ENCODE measurements at places on chromosomes 16 and 17.

DNA sequence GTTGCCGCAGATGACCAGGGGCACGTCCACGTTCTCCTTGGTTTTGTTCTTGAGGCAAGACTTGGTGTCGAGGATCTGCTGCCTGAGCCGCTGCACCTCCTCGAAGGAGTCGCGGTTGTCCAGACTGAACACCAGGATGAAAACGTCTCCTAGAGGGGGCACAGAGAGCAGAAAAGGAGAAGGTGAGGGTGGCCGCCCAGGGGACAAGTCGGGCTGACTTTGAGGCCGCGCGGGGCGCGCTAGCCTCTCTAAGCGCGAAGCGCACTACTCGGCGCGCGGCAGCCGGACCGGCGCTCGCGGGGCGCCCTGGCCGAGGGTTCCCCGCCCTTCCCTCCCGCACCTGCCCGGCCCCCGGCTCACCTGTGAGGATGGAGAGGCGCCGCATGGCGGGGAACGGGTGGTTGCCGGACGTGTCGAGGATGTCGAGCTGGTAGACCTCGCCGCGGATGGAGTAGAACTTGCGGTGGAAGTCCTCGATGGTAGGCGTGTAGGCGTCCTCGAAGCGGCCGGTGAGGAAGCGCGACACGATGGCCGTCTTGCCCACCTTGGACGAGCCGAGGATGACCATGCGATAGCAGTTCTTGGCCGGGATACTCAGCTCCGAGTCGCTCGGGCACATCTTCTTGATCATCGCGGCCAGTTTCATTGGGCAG, 533 bp downstream of the RASD1 start:
- no peaks in the 10 kb centered on the region for H3K36me3 ChIP-seq
- no peak overlapping the region for H3K27ac ChIP-seq
- peak; percentile 56 for DNase-seq
- H3K4me1 ChIP-seq, result peaks cover 3% of the 10 kb centered on the region

GRCh38 chr16:66275775-66276428, 90.6 kb upstream of the CDH5 start:
- H3K4me3 ChIP-seq, result no peak overlapping the region
- H3K27ac ChIP-seq, result no peak overlapping the region
- peaks cover 15% of the 10 kb centered on the region for H3K4me1 ChIP-seq
- H3K36me3 ChIP-seq, result no peaks in the 10 kb centered on the region

DNA sequence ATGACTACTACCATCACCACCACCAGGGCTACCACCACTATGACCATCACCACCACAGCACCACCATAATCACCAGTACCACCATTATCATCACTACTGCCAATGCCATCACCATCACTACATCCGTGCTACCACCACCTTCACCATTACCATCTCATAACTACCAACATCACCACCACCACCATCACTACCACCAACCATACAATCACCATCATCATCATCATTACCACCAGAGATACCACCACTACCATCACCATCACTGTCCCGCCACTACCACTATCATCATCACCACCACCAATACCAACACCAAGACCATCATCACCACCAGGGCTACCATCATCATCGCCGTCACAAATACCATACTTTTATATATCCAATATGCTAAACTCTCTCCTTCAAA, 369.6 kb upstream of the DYNLRB2 start:
- no peaks in the 10 kb centered on the region for H3K27me3 ChIP-seq
- H3K36me3 ChIP-seq, result no peaks in the 10 kb centered on the region
- no peak overlapping the region for H3K27ac ChIP-seq

DNA sequence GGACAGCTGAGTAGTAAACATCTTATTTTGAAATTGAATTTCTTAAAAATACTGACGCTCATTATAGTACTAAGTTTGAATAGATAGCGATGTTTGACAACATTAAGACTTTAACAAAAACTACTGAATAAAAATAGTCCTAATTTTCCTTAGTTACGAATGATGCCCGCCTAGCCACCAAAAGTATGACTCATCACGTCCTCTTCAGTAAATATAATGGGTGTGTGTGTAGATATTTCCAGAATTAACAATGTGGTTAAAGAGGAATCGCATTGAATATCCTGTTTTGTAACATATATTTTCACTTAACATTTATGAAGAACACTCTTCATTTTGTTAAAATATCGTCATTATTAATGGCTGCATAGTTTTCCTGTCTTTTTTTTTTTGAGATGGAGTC, 187.6 kb downstream of the MYO1D start:
- no peaks in the 10 kb centered on the region for H3K27me3 ChIP-seq
- no peak overlapping the region for H3K27ac ChIP-seq
- no peaks in the 10 kb centered on the region for H3K4me1 ChIP-seq
- DNase-seq, result no peak

GRCh38 chr17:30429155-30429554, 48.1 kb upstream of the GOSR1 start:
- H3K4me3 ChIP-seq, result 0 out of 2 replicates have a peak overlapping the region, but pooled peaks have one; percentile 5
- no peaks in the 10 kb centered on the region for H3K27me3 ChIP-seq
- peaks cover 8% of the 10 kb centered on the region for H3K36me3 ChIP-seq
- peaks cover 27% of the 10 kb centered on the region for H3K4me1 ChIP-seq
- DNase-seq, result peak; percentile 84

GRCh38 chr16:86016201-86016965, 117.4 kb downstream of the IRF8 start:
- no peaks in the 10 kb centered on the region for H3K4me1 ChIP-seq
- peaks cover 49% of the 10 kb centered on the region for H3K27me3 ChIP-seq
- no peaks in the 10 kb centered on the region for H3K36me3 ChIP-seq
- no peak overlapping the region for H3K4me3 ChIP-seq
- no peak overlapping the region for H3K27ac ChIP-seq
- DNase-seq, result peak; percentile 70
